ENCODE measurements at places on chromosomes 1 and 21.
A peak's percentile ranks its signal among the peaks of the same experiment; 100 is the strongest.

DNA sequence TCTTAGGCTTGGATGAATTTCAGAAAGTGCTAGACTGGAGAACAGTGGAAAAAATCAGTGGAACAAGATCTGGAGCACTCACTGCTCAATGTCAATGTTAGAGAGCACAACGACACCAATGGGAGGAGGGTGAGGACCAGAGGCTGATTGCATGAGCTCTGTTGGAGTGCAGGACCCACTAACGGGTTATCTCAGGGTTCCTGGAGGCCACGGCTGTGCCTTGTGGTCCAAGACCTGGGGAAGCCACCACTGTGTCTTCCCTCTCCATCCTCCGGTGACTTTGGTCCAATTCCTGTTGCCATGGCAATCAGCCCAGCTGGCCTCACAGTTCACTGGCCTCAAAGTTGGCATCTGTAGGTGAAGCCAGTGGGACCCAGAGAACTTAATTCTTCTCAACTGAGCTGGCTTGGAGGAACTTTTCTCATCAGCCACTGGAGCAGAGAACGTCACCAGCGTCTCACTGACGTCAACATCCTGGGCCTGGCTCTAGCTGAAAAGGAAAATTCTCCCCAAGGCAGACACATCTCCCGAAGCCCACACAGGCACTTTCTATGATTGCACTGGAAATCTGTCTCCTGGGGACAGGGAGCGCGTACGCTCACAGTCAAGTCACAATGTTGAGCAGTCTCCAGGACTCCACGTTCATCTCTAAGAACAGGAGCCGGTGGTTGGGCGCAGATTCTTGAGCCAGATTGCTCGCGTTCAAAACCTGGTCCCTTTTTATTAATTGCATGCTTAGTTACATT lies 21.9 kb upstream of the GPR157 start:
- no peak for DNase-seq

- DNase-seq: peak; percentile 19
These were observed 648 bp downstream of the ATP5PF start for GRCh38 chr21:25733859-25734653.

- DNase-seq: peak; percentile 24
These were observed 41.6 kb upstream of the VWA5B1 start for GRCh38 chr1:20248971-20249612.

DNA sequence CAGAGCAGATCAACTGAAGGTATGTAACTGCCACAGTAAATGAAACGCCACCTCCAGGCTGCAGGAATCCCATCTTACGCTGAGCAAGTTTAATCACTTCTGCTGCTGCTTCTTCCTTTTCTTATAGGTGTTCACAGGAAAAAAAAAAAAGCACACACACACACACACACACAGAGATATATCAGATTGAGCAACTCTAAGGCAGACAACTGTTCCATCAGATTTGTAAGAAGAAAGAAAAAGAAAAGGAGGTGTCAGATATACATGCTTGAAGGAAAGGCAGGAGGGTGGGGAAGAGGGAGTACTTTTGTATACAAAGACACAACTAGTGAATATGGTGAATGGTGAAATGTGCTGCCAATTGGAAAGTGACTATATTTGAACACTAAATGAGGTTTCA lies 28.6 kb downstream of the DSTYK start:
- no peak for DNase-seq

DNA sequence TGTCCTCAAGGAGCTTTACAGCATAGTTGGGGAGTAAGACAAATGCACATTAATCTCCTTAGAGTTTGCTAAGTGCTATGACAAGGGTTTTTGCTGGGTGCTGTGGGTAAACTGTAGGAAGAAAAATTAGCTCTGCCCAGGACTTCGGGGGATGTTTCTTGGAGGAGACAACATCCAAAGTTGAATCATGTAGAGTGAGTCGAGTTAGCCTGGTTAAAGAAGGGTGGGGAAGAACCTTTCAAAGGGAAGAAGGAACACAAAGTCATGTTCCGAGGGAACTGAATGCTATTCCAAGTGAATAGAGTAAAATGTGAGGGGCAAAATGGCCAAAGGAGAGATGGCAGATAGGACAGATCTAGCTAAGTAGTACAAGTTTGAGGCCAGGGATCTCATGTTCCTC lies 17.1 kb downstream of the SPRTN start:
- DNase-seq: no peak

DNA sequence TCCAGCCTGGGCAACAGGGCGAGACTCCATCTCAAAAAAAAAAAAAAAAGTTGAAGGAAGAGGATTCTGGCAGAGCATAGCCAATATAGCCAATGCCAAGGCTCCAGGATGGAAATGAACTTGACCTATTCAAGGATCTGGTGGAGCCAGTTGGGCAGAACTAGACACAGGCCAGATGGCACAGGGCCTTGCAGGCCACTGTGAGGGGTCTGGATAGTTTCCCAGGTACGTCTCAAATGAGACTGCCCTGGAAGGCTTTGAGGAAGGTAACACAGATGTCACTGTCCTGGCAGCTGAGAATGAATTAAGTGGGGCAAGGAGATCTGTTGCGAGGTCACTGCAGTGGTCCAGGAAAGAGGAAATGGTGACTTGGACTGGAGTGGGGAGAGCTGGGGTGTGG lies 12.0 kb upstream of the ARHGEF19 start:
- DNase-seq: no peak

- no peak for DNase-seq
These were observed 26.4 kb upstream of the DPH5 start for GRCh38 chr1:101051688-101052638.

DNA sequence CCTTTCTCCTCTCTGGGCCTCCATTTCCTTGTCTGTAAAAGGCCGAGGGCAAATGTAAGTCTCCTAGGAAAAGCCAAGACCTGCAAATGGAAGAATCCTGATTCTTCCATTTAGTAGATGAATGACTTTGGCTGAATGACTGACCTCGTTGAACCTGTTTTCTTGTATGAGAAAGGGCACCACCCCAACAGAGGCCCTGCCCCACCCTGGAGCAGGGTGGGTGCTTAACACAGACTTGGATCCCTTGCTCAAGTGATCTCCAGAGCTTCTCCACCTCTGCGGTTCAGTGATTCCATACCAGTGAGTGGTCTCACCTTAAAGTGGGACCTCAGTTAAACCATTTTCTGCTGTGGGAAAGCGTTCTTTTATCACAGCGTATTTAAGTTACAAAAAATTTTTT lies 39.0 kb upstream of the GUCA2B start:
- no peak for DNase-seq

DNA sequence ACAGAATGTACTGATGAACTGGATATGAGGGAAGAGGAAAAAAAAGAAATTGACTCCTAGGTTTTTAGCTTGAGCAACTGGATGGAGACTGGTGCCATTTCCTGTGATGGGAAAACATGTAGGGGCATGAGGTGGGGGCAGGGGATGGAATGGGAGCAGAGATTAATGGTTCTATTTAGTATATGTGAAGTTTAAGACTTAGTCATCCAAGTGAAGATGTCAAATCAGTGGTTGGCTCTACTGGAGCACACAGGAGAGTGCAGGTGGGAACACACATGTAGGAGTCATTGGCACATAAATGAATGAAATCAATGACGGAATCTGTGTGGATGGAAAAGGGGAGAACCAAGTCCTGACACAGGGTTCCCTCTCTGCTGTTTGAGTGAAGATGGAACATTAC lies 224.4 kb upstream of the COA6 start:
- DNase-seq: no peak

DNA sequence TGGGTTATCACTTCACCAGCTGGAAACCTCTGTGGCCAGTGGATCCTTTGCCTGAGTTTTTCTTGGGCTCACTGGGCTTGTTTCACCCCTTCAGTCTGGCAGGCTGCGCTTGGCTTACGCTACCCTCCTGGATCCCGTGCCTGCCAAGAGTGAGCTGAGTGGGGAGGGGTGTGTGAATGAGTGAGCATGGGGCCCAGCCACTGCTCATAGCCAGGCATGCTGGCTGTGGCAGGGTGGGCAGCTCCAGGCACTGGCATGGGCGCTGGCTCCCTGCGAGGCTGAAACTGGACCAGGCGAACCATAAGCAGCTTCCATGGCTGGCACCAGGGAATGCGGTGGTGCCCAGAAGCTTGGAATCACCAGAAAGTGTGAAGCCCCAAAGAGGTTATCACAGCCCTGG lies 19.8 kb upstream of the GBP3 start:
- no peak for DNase-seq

- peak; percentile 73 for DNase-seq
These were observed 3.9 kb upstream of the CD1C start for GRCh38 chr1:158285756-158286241.

DNA sequence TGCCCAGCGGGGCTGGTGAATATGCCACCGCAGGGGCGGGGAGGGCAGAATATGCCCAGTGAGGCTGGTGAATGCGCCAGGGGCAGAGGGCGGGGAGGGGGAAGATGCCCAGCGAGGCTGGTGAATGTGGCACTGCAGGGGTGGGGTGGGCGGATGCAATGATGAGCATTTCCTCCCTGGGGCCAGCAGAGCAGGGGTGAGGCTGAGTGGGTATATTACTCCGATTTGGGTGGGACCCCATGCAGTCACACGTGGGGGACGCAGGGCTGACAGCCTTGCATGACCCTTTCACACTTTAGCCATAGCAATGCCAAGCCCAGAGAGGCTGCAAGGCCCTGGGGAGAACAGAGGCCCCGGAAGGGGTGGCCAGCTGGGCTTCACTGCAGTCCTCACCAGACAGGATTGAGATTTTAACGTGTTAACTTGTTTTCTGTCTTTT lies 9.3 kb upstream of the SLX9 start:
- DNase-seq: peak; percentile 80

DNA sequence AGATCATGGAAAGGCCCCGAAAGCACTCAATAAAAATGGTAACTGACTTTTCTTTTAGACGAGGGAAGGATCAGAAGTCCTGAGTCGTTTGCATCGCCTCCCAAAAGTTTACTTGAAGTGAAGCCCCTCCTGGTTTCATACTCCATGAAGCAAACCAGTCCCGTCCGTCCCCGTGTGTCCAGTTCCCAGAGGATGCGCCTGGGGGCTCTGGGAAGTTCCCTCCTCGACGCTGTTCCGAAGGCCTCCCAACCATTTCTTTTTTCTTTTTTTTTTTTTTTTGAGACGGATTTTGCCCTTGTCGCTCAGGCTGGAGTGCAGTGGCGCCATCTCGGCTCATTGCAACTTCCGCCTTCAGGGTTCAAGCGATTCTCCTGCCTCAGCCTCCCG lies 661 bp upstream of the OSCP1 start:
- no peak for DNase-seq

- peak; percentile 51 for DNase-seq
These were observed 74.4 kb downstream of the PTGS2 start for GRCh38 chr1:186605762-186606350.

GRCh38 chr1:14733048-14733778 lies 134.7 kb downstream of the KAZN start:
- no peak for DNase-seq

DNA sequence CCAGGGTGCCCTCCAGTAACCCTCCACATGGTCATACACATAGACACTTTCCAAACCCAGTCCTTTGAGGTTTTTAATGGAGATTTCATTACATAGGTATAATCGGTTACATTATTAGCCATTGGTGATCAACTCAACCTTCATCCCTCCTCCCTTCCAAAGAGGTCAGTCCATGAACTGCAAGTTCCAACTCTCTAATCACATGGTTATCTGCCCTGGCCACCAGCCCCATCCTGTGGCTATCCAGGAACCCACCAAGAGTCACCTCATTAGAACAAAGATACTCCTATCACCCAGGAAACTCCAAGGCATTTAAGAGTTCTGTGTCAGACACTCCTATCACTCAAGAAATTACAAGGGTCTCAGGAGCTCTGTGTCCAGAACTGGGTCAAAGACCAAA lies 12.2 kb downstream of the ATP1A4 start:
- DNase-seq: no peak

- DNase-seq: no peak
These were observed 19.3 kb upstream of the FOXO6 start for GRCh38 chr1:41341772-41342562.

GRCh38 chr1:109341944-109342930 lies 35.4 kb upstream of the MYBPHL start:
- DNase-seq: no peak

DNA sequence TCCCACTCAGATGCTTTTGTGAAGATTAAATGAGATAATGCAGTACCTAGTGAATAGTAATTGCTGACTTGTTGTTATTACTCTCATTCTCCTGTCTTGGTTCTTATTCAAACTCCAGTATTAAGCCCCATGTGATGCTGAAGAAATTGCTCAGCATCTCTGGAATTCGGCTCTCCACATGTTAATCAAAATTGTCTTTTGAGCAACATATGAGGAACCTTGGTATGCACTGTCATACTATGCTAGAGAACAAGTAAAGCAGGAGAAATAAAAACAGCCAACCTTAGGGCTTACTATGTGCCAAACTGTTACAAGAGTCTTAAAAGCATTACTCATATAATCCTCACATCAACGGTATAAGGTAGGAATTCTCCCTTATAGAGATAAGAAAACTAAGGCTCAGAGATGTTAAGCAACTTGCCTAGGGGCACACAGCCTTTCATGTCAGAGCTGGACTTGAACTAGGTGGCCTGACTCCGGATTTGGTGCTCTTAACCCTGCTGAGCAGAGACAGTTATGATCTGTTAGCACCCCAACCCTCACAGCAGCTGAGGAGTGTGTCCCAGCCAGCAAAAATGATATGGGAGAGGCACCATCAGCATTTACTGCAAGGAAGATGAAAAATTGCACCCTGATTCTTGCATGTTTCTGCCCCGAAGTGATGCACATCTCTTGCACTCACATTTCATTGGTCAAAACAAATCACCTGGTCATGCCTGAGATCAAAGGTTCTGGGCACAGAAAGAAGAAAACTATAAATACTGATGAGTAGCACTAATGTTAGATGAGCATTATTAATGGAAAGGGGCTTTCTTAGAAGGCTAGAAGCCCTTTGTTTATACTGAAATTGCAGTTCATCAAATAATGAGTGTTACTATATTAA lies 102.3 kb downstream of the OMA1 start:
- no peak for DNase-seq

DNA sequence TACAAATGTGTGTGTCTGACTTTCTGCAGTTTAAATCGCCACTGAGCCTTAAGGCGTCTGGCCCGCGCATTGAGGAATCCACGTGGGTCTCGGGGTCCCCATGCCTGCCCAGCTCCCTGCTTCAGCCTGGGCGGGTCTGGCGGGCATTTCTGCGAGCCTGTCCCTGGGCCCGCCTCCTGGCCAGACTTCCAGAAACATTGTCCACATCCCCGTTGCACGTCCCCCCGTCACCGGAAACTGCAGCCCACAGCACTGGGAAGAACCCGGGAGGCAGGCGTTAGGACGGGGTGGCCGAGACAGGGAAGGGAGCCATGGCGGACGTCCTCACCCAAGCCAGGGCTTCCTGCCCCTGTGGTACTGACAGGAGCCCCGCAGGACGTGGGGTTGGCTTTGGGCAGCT lies 113.1 kb upstream of the COL6A1 start:
- no peak for DNase-seq

GRCh38 chr1:180498594-180498993 lies 3.8 kb downstream of the ACBD6 start:
- no peak for DNase-seq

DNA sequence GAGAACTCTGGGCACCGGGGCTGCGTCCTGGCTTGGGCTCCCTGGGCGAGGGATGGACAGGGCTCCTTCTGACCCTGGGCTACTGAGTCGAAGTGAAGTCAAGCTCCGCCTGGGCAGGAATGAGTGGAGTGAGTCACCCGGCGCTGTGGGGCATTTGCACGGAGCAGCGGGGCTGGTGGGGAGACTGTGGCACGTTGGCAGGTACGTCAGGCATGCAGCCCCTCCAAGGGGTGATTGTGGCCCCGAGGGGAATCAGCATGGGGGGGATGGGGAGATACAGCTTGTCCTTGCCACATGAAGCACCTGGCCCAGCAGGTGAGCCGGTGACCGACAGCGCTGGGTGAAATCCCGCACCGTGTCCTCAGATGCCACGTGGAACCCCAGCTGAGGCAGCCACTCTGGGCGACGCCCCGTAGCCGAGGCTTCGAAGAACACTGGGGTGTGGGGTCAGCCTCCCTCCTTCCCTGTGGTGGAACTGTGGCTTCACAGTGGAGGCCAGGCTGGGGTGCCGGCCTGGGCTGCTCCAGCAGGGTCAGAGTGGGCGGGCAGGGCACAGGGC lies 62.3 kb downstream of the COL18A1 start:
- no peak for DNase-seq
